Foreskin fibroblast (primary cell): ENCODE measurements at places on chromosomes 12 and 14.

GRCh38 chr14:100362311-100362927 is 39.3 kb downstream of the SLC25A47 start:
- DNase-seq, result no peak

- DNase-seq, result no peak
Observed at GRCh38 chr14:99908653-99909250, 115.5 kb downstream of the EML1 start.

- DNase-seq, result no peak
Observed at GRCh38 chr14:75697386-75697785, 36.3 kb downstream of the TTLL5 start.

GRCh38 chr12:102182635-102183034 is 15.0 kb downstream of the PMCH start:
- no peak for DNase-seq

- no peak for DNase-seq
Observed at GRCh38 chr12:11746024-11746771, 96.7 kb downstream of the ETV6 start.

- no peak for DNase-seq
Observed at GRCh38 chr12:60165781-60166180, 570.0 kb downstream of the SLC16A7 start.

GRCh38 chr12:50089730-50090129 is 4.6 kb downstream of the SMARCD1 start:
- DNase-seq, result no peak
